Small intestine (tissue), 16 donors: ENCODE measurements at places on chromosomes 13 and 19. TPM values are rescaled to one million over a fixed set of nuclear protein-coding genes. Genes with fewer than 3 reads are reported as not detected.

DNA sequence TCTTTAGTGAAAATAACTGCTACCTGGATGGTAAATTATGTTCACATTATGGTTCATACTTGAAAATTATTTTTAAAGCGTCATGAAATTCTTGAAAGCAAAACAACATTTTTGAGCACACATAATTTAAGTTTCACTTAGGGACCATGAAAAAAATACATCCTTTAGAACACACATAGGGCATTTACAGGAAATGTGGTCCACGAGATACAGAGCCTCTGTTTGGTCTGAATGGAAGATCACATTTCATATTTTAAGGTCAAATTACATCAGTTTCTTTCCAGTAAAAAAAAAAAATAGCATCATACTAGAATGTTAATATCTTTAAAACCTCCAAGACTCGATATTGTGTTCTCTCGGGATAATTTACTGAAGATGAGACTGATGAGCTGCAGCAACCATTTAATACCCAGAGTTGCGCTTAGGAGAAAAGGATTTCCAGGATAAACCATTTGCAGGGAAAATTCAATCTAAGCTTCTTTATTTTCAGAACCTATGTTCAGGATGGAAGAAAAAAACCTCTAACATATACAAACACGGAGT lies 720.7 kb downstream of the DIAPH3 start:
- no peak overlapping the region for H3K27ac ChIP-seq
- no peaks in the 10 kb centered on the region for H3K4me1 ChIP-seq
- no peaks in the 10 kb centered on the region for H3K27me3 ChIP-seq
- H3K36me3 ChIP-seq = no peaks in the 10 kb centered on the region
- H3K4me3 ChIP-seq = no peak overlapping the region
- no peak for DNase-seq

GRCh38 chr19:1449467-1450442 lies at the start of gene APC2:
APC2 (plus strand) TSS chr19:1450121; CDS start chr19:1453002, 2,881 bp downstream.
- H3K4me3 ChIP-seq = no peak within 1 kb of the TSS
- H3K36me3 ChIP-seq = no peaks in the 10 kb centered on the region
- no peak within 1 kb of the TSS for H3K27ac ChIP-seq
- H3K27me3 ChIP-seq = peaks cover 54% of the 10 kb centered on the region
- DNase-seq = no peak

- no peak overlapping the region for H3K4me3 ChIP-seq
- no peaks in the 10 kb centered on the region for H3K27me3 ChIP-seq
- no peaks in the 10 kb centered on the region for H3K4me1 ChIP-seq
- DNase-seq = no peak
Observed at GRCh38 chr13:41117869-41118268, 14.7 kb downstream of the KBTBD6 start.

- no peak for DNase-seq
- H3K4me3 ChIP-seq = no peak overlapping the region
- H3K4me1 ChIP-seq = no peaks in the 10 kb centered on the region
- H3K36me3 ChIP-seq = no peaks in the 10 kb centered on the region
Observed at GRCh38 chr19:47853003-47853402, 6.0 kb upstream of the TPRX2 start.

GRCh38 chr13:112587212-112587763 lies 665 bp downstream of the TUBGCP3 start:
- no peaks in the 10 kb centered on the region for H3K27me3 ChIP-seq
- H3K4me1 ChIP-seq = peaks cover 8% of the 10 kb centered on the region
- peaks cover 2% of the 10 kb centered on the region for H3K36me3 ChIP-seq
- peak; percentile 78 for DNase-seq
- peak overlapping the region; percentile 92 for H3K4me3 ChIP-seq

GRCh38 chr13:65508745-65509144 lies 1721.4 kb downstream of the PCDH9 start:
- no peaks in the 10 kb centered on the region for H3K27me3 ChIP-seq
- no peaks in the 10 kb centered on the region for H3K36me3 ChIP-seq
- DNase-seq = no peak
- no peak overlapping the region for H3K27ac ChIP-seq

DNA sequence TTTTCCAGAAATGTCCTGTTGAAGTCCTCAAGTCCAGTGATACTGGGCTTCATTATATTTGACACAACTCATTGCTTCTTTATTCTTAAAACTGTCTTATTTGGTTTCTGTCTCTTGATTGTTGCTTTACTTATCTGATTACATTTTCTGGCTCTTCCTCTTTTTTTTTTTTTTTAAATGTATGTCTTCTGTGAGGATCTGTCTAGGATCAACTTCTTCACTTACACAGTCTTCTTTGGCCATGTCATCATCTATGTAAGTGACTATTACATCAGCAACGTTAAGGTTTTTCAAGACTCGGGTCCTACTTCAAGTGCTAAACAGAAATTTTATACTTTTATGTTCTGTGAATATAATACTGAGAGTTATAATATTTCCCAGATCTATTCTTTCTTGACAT lies 162.1 kb downstream of the PDS5B start:
- H3K4me3 ChIP-seq = no peak overlapping the region
- H3K27ac ChIP-seq = no peak overlapping the region
- H3K36me3 ChIP-seq = peaks cover 5% of the 10 kb centered on the region
- DNase-seq = no peak
- H3K4me1 ChIP-seq = no peaks in the 10 kb centered on the region
- no peaks in the 10 kb centered on the region for H3K27me3 ChIP-seq

DNA sequence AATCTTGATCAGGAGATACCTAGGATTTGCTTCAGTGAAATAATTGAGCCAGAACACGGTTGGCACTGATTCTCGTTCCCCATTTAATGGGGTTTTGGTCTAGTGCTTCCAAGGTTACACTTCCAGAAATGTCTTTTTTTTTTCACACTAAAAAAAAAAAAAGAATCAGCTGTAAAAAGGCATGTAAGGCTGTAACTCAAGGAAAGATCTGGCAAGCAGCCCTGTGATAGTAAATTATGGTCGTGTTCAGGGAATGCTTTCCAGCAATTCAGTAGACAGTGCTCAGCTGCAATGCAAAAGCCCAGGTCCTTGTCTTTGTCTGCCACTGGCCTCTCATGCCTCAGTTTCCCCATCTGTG lies 27.2 kb upstream of the NDUFS7 start:
- H3K4me1 ChIP-seq = no peaks in the 10 kb centered on the region
- peaks cover 33% of the 10 kb centered on the region for H3K36me3 ChIP-seq
- no peak for DNase-seq
- no peaks in the 10 kb centered on the region for H3K27me3 ChIP-seq
- no peak overlapping the region for H3K4me3 ChIP-seq

DNA sequence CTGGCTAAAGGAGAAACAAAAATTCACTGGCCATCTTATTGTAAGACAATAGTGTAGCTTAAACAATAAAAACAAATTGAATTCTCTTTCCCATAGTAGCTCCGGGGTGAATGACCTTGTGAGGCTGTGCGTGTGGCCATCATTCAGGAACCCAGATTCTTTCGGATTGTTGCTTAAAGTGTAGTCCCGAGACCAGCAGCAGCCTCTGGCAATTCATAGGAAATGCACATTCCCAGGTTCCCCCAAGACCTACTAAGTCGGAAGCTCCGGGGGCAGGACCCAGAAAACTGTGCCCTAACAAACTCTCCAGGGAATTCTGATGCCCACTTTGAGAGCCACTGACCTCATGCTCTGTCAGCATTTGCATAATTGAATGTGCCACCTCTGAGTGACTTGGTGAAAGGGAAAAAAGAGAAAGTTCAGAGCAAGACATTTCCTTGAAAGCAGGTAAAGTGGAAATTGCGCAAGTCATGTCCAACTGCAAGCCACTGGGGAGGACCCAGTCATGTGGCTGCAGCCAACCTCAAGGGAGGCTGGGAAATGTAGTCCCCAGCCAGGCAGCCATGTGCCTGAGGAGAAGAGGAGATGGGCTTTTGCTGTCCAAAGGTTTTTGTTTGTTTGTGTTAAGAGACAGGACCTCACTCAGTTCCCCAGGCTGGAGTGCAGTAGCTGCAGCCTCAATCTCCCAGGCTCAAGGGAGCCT lies 50.7 kb upstream of the PNMA8B start:
- no peaks in the 10 kb centered on the region for H3K27me3 ChIP-seq
- peak overlapping the region; percentile 39 for H3K4me3 ChIP-seq
- no peaks in the 10 kb centered on the region for H3K4me1 ChIP-seq
- DNase-seq = peak; percentile 91

DNA sequence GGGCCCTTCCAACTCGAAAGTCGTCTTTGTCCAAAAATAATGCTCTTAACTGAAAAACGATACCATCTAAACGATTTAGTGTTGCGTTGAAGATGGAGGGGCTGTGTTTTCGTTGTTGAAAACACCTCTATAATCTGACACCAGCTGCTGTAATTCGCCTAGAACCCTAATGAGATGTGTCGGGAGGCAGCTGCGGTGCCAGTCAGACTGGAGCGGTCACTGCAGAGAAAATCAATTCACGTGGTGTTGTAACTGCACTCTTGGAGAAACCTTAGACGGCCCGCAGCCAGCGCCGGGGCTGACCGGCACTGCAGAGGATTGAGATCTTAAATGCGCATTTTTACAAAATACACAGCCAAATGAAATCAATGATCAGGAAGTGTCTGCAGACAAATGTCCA lies 339.1 kb downstream of the ZNF536 start:
- H3K27ac ChIP-seq = no peak overlapping the region
- DNase-seq = no peak
- H3K36me3 ChIP-seq = no peaks in the 10 kb centered on the region
- H3K4me3 ChIP-seq = no peak overlapping the region

DNA sequence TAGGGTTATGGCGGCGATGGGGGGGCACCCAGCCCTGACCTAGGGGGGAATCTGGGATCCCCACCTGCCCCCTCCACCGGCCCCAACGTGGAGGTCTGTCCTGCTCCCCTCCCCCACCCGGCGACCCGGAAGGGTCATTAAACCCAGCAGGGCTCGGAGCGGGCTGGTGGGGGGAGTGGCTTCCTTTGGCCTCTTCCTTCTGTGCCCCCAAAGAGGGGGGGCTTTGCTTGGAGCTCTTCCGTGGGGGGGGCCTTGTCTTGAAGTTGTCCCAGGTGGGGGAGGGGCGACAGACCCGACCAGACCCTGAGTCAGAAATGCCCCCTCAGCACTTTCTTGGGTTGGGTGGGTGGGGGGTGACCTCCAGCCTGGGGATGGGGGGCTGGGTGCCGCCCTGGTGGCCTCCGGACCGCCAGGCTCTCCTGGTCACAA lies 1.5 kb downstream of the ARID3A start:
- no peaks in the 10 kb centered on the region for H3K36me3 ChIP-seq
- no peak overlapping the region for H3K27ac ChIP-seq
- no peaks in the 10 kb centered on the region for H3K27me3 ChIP-seq

GRCh38 chr19:18280247-18281081 lies 958 bp downstream of the JUND start:
- peak overlapping the region; percentile 93 for H3K27ac ChIP-seq
- H3K27me3 ChIP-seq = no peaks in the 10 kb centered on the region
- peaks cover 9% of the 10 kb centered on the region for H3K36me3 ChIP-seq
- DNase-seq = peak; percentile 83
- H3K4me3 ChIP-seq = peak overlapping the region; percentile 98

GRCh38 chr19:43470288-43470687 lies 4.9 kb upstream of the LYPD3 start:
- peaks cover 3% of the 10 kb centered on the region for H3K4me1 ChIP-seq
- peaks cover 11% of the 10 kb centered on the region for H3K27me3 ChIP-seq
- no peak overlapping the region for H3K27ac ChIP-seq
- no peak for DNase-seq
- peaks cover 7% of the 10 kb centered on the region for H3K36me3 ChIP-seq
- no peak overlapping the region for H3K4me3 ChIP-seq

DNA sequence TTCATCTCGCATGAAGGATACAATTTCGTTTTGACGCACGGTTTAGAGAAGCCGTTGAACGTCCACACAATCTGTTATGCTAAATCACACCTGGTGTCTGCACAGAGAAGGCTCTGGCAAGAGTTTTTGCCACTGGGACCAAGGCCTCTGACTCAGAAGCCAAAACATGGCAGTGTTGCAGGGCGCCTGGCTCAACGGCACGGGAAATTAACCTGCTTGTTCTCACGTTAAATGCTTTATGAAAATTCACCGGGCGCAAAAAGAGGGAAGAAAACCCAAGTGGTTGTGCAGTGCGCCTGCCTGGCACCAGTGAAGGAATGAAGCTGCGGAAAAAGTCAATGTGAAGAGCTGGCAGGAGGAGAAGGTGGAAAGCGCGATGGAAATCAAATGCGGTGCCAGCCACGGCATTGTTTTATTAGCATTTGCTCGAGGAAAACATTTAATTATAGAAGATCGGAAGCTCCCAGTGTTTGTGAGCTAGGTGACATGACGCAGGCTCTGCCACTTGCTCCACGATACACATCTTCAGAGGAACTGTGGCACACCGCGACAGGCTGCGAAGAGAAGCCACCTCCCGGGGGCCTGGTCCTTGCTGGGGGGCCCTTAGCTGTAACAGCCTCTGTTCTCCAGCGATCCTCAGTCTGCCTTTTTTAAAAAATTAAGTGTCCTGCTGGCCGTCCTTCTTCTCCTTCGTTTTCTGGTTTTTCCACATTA lies 126.2 kb downstream of the ZIC5 start:
- H3K4me3 ChIP-seq = no peak overlapping the region
- no peak overlapping the region for H3K27ac ChIP-seq
- no peaks in the 10 kb centered on the region for H3K36me3 ChIP-seq
- no peak for DNase-seq
- H3K4me1 ChIP-seq = no peaks in the 10 kb centered on the region

- H3K27me3 ChIP-seq = no peaks in the 10 kb centered on the region
- peaks cover 79% of the 10 kb centered on the region for H3K36me3 ChIP-seq
- H3K27ac ChIP-seq = peak overlapping the region; percentile 98
- H3K4me1 ChIP-seq = peaks cover 92% of the 10 kb centered on the region
- no peak for DNase-seq
Observed at GRCh38 chr19:45098521-45099466, 5.8 kb downstream of the PPP1R37 start.

DNA sequence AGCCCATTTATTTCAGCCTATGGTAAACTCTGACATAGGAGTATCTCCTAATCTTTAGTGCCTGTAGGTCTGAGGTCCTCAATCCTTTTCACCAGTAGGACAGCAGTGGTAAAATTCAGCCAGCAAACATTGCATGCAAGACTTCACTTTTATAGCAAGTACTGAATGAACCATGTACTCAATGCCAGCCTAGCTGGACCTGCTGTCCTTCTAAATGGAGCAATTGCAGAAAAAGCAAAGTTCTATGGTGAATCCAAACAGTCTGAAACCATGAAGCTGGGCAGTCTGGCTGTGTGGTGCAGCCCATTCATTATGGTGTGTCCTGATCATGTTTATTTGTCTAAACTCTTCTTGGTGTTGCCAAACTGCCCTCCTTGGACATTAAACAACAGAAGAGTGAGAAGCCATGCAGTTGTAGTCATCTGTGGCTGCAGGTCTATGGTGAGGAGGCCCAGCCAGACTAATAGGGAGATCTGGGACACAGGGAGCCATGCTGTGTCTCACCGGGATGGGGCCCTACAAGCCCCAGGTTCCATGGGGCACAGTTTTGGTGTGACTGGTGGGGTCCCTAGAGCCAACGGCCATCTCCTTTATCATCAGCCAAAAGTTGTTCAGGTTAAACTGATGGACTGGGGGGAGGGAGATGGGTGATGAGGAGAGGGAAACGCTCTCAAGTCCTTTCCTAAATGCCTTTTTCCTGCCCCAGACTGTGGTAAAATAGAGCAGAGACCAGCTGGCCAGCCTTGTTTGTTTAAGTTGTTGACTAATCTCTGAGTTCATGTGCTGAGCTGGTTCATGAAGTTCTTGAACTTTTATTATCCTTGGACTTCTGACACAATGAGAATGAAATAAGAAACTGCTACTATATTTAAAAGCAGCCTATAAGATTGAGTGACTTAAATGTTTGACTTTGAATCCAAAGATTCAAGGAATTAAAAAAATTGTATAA lies 20.6 kb upstream of the TNFSF11 start:
- no peak for DNase-seq
- no peaks in the 10 kb centered on the region for H3K36me3 ChIP-seq
- no peaks in the 10 kb centered on the region for H3K4me1 ChIP-seq
- H3K4me3 ChIP-seq = no peak overlapping the region

The CASP14 gene
- not detected for polyA plus RNA-seq

The FOXA3 gene
- polyA plus RNA-seq = 24.8 TPM

The ATP4B gene
- not detected for polyA plus RNA-seq

The IFNL1 gene
- polyA plus RNA-seq = not detected

The MEIOSIN gene
- not detected for polyA plus RNA-seq

The LGALS14 gene
- not detected for polyA plus RNA-seq

The ATF5 gene
- polyA plus RNA-seq = 44.3 TPM
